Erythroblast (primary cell): ENCODE measurements at places on chromosomes 5 and 9.
A peak's percentile ranks its signal among the peaks of the same experiment; 100 is the strongest.

GRCh38 chr5:148820461-148821395 is 5.7 kb upstream of the ADRB2 start:
- DNase-seq: peak; percentile 59

- DNase-seq: no peak
These were observed 10.8 kb downstream of the DMAC1 start for GRCh38 chr9:7788772-7789171.

GRCh38 chr9:21470126-21470525 is 12.0 kb downstream of the IFNE start:
- DNase-seq: no peak

- DNase-seq: no peak
These were observed 35.7 kb upstream of the LHX2 start for GRCh38 chr9:123975871-123976270.
